Ammon's horn (tissue), 1 donor: ENCODE measurements at places on chromosomes 12 and 14.

DNA sequence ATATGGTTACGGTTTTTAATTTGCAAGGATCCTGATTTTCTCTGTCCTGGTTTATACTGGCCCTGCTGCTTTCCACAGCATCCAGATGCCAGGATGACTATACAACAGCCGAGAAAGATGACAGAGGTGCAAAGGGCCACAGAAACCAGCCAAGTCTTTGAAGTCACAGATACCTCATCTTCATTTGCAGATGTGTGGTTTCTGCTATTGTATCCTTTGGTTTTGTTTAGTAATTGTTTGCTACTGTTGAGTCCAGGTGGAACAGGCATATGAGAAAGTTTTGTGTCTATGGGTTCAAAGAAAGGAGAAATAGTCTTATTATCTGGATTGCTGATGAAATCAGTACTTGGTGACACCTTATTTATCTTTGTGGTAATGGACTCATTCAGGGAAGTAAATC, 17.3 kb upstream of the KLHL42 start:
- DNase-seq: no peak

- no peak for DNase-seq
Observed at GRCh38 chr12:51399891-51400290, 8.7 kb upstream of the GALNT6 start.

DNA sequence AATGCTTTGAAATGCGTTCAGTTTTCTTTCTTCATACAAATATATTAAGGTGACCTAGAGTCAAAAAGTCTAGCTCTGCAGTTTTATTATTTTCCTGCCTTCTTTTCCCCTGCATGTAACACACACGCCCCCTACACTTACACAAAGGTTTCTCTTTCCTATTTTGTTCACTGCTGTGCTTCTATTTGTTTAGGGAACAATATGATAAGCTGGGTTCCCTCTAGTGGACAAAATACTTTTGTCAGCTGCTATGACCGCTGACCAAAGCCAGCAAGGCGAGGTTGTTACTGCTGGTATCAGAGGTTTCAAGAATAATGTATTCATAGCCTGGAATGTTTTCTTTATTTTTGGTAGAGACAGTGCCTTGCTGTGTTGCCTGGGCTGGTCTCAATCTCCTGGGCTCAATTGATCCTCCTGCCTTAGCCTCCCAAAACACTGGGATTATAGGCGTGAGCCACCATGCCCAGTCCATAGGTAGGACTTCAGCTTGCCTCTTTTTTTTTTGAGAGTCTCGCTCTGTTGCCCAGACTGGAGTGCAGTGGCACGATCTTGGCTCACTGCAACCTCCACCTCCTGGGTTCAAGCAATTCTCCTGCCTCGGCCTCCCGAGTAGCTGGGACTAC, 33.4 kb downstream of the FNTB start:
- peak; percentile 87 for DNase-seq

DNA sequence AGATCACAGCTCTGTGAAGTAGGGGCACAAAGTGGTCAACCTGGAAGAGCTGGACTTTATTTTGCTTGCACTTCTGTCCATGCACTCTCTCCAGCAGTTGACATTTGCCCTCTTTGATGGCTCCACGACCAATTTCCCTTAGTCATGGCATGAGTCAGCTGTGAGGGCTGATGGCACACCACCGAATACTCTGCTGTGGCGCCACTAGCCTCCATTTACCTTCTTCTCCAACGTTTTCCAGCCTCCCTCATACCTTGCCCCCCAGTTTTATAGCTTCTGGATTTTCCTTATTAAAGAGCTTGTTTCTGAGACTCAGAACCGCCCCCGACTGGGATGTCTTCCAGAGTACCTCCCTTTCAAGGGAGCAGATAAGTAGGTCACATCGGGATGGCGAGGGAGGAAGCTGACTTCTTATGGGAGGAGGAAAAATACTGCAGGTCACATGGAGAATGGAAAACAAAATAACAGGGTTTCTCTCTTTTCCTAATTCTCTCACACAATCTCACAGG, 17.6 kb downstream of the NINJ2 start:
- peak; percentile 62 for DNase-seq

GRCh38 chr12:74401966-74402365, 135.7 kb upstream of the ATXN7L3B start:
- no peak for DNase-seq

DNA sequence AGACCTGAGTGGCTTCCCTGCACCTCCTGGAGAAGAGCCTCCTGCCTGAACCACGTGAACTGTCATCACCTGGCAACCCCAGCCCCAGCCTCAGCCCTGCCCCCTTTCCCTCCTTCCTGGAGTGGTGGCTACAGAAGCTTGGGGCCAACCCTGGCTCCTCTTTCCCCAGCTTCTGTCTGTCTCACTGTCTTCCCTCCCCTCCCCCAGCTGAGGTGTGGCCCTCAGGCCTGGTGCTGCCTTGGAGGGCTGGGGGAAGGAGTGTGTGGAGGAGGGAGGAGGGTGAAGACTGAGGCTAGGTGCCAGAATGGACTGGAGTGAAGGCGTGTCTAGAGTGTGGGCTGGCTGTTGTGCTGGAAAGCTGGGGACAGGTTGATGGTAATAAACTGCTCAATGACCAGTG, 9.7 kb downstream of the NFATC4 start:
- DNase-seq: no peak

GRCh38 chr14:81682134-81682533, 148.5 kb upstream of the SEL1L start:
- DNase-seq: no peak

DNA sequence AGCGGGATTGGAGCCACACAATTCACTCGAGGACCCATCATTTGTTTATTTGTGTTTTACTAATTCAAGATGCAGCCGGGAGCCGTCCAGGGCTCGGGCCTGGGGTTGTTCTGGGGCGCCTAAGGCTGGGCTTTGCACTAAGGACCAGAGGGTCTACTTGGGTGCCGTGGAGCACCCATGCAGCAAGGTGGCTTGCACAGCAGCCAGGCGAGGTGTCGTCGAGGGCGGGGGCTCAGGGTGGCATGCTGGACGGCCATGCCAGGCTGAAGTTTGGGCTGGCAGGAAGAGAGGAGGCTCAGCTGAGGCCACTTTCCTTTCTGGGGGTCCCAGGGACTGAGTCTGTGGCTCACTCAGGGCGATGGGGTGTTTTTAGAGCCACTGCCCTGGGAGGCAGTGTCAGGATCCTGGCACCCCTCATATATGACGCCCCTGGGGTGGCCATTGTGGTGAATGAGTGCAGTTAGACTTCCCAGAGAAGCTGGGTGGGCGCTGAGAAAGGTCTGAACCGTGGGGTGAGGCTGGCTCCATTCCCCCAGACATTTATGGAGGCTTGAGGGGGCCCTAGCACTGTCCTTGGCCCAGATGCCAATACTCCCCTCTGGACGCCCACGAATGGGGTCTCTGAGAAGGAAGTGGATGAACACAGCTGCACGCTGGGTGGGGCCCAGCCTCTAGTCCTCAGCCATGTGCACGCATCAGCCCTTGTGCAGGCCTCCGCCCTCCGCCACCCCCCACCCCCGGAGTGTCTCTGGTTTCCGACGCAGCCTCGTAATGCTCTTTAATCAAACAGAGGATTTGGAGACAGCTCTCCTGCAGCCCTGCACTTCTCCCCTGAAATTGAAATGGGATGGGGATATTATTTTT, 11.3 kb downstream of the MEG3 start:
- no peak for DNase-seq

DNA sequence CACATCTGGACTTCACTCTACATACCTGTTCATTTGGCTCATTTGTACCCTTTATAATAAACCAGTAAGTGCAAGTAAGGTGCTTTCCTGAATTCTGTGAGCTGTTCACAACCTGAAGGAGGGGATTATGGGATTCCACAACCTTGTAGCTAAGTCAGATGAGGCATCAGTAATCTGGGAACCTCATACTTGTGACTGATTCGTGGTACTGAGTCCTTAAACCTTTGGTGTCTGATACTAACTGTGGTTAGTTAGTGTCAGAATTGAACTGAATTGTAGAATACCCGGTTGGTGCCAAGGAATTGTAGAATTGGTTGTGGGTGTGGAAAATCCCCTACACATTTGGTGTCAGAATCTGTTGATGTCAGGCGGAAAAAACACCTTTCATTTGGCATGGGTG, 83.4 kb downstream of the TMX1 start:
- no peak for DNase-seq

GRCh38 chr12:65155784-65156183, 13.6 kb upstream of the LEMD3 start:
- DNase-seq: no peak

GRCh38 chr12:93978553-93978952, 169.8 kb upstream of the PLXNC1 start:
- no peak for DNase-seq

- DNase-seq: no peak
Observed at GRCh38 chr14:106309423-106309822, 783.0 kb downstream of the TMEM121 start.

DNA sequence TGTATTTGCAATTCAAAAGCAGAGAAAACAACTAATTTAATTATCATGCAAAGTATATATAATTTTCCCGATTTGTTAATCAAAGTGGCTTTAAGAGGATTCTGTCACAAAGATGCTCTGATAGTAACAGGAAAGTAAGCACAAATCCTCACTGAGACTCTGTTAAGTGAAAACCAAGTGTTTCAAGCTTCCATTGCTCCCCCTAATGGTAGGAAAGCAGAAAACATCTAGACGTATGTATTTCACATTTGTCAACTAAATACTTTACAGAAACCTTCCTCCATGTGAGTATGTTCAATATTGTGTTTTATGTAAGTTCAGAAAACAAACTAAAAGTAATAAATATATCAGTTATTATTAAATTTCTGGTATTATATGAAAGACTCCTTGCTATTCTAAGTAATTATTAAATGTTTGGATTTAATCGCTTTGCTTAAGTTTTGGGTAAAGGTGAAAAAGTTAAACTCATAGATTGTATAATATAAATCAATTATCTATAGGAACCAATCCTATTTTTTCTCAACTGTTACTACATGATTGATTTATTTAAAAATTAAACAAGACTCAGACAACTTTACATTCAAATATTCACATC, 1.5 kb upstream of the NTS start:
- DNase-seq: peak; percentile 69

DNA sequence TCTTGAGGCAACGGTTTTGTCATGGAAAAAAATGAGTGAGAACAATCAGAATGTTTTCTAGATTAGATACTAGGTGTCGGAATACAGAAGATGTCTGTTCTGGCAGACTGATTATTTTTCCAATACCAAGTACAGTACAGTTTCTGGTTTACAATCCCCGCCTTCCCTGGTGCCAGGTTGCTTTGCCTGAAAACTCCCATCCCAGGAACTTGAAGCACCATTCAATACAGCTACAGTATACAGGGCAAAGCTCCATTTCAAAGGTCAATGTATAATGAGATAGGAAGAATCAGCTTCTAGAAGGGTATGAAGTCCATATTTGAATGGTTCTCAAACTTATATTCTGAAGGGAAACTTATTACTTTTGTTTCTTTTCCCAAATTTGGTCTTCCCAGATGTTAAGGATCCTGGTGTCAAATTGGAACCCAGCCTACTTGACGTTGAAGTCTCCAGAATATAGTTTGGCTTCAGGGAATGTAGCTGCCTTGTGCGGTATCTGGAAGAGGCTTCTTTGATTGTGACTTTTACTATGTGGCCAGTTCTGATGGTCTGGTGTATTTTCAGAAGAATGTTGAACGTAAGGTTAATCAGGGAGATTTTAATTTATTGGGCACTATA, 238.0 kb upstream of the ATP2B1 start:
- no peak for DNase-seq

- no peak for DNase-seq
Observed at GRCh38 chr14:70814466-70814865, 5.2 kb upstream of the MAP3K9 start.

GRCh38 chr12:92278378-92278828, 132.8 kb upstream of the BTG1 start:
- no peak for DNase-seq

DNA sequence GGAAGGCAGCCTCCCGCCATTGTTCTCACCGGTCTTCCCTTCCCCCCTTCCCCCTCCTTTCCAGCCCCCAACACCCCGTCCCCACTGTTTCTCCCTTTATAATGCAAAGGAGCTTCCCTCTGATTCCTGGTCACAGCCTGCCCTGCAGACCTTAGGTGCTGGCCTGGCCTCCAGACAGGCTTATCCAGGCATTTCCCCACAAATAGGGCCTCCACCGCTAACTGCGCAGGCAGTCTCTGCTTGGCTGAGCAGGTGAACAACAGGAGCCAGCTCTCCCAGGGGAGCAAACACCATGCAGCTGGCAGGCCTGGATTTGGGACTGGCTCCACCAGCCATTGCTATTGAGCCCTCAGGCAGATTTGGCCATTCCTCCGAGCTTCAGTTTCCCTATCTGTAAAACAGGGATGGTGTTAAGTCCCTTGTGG, 46.0 kb downstream of the SMIM41 start:
- no peak for DNase-seq

DNA sequence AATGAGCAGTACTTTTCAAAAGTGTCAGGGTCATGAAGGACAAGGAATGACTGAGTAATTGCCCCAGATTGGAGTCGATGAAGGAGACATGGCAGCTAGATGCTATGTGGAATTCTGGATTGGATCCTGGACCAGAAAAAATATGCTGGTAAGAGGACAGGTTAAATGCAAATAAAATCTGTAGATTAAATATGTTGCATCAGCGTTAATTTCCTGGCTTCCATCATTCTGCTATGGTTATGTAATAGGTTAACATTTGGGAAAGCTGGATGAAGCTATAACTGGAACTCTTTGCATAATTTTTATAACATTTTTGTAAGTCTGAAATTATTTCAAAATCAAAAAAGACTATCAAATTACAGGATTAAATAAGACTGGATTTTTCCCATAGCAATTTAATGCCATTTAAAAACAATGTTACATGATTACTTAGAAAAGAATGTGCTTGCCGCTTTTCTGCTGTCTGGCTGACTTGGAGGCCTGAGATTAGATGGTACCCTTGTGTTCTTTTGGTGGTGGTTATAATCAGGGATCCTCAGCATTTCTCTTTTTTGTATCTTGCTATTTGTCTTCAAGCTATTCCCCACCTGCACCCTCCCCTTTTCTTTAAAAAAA, 65.1 kb downstream of the FBXW8 start:
- no peak for DNase-seq

- DNase-seq: no peak
Observed at GRCh38 chr12:33942172-33942571, 80.1 kb upstream of the ALG10 start.

- no peak for DNase-seq
Observed at GRCh38 chr12:132154341-132154761, 10.1 kb downstream of the NOC4L start.
